ENCODE measurements at places on chromosomes 13 and 19.

DNA sequence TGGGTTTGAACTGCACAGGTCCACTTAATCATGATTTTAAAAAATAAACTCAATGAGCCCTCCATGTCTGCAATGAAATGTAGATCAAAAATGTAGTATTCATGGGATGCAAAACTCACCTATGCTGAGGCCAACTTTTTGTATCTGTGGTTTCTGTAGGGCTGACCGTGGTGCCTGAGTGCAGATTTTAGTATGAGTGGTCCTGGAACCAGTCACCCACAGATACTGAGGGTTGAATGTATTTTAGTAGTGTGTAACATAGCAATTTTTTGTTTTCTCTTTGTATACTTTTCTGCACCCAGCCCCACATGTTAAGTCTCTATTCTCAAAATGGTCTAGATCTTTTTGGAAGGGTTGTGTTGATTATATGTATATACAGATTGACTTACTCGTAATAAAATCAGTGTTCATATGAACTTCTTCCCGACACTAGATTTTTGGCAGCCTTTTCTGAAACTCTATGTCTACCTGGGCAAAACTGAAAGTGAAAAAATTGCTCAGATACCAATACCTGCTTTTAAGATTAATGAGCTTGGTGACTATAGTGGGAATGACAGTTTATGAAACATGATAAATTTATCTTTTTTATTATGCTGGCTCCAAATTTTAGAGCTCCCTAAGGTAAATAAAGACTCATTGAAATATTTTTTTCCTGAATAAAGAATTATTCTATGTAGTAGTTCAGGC, 51.6 kb downstream of the DNAJC15 start:
- no peak for DNase-seq

DNA sequence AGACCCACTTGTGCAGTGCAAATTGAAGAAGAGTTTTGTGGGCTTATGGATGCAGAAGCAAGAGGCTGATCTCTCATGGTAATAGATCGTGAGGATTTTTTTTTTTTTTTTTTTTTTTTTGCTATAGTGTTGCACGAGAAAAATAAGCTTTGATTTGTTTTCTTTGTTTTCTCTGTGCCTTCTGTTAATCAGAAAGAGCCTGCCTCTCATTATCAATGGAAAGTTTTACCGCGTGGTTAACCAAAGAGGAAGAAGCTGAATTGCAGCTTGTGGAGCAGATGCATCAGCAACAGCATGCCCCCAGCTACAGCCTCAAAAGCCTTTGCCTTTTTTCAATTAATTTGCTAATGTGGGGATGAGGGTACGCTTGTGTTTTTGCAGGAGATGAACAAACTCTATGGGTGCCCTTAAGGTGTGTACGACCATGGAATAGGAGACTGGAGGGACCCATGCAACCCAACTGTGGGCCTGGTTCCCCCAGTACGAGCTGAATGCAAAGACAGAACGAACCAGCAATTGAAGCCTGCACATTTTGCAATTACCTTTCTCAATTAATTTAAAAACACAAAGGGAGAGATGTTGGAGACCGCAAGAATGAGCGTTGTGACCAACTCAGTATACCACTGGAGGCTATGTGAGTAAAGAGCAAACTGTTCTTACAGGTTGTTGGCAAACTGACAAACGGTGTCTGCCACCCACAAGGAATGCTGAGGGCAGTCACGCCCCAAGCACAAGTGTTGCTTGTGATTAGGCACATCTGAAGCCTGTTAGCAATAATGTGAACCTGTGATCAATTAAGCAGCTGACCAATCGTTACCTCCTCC, 58.6 kb upstream of the SPRY2 start:
- no peak for DNase-seq

DNA sequence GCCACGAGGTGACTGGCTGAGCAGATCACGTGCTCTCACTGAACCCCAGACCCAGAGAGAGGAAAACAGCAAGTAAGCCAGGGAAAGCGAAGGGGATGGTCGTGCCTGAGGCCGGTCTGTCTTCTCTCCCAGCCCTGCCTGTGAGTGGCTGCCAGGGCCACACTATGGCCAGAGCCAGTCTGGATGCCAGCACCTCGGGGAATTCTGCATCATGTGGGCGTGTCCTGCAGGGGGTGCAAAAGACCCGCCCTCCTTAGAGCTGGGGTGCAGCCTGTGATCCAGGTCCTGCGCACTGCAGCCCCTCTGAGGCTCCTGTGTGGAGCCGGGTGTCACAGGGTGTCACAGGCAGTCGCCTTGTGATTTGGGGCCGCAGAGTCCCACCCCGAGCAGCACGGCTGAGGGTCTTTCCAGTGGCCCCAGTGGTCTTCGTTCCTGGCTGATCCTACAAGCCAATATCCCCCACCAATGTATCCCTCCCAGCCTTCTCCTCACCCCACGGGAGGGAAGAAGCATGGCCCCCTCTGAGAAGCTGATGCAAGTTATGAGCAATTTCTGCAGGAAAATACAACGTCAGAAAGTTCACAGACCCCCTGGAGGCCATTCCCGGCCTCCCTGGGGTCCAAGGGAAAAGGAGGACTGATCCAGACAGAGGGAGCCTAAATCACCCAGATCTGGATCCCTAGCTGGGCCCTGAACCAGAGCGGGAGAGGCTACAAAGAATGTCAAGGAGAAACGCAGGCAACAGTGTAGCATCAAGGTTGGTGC, 7.7 kb downstream of the PPP1R12C start:
- no peak for DNase-seq

- DNase-seq, result no peak
Measured at GRCh38 chr19:38944981-38945506, 14.3 kb downstream of the MRPS12 start.

DNA sequence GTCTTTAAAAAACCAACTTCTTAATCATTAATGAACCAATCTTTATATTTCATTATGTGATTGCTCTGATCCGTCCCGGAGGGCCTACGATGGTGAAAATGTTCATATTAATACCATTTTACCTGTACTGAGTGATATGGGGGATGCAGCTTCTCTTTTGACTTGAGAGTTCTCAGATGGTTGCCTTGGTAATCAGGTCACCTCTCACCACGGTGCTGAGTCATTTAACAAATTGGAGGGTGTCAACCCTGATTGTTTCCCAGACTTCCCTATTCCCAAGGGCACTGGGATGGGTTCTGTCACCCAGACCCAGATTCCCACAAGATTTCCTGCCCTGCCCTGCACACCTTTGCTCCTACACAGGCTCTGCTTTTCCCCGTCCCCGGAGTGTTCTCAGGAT, 128.5 kb upstream of the TMTC4 start:
- DNase-seq, result no peak

DNA sequence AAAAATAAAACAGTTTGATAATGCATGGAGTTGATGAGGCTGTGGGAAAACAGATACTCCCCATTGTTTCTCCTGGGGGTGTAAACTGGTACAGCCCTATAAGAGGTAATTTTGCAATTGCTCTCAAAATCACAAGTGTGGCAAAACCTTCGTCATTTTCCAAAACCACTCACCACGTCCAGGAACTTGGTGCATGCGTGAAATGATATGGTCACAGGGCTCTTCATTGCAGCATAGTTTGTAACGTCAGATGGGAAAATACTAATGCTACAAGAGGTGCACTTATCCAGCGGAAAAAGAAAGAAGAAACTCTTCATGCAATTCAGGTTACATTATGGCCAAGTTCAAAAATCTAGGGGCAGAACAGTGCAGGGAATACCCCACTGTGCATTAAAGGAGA, 11.9 kb upstream of the PLAUR start:
- DNase-seq, result no peak

DNA sequence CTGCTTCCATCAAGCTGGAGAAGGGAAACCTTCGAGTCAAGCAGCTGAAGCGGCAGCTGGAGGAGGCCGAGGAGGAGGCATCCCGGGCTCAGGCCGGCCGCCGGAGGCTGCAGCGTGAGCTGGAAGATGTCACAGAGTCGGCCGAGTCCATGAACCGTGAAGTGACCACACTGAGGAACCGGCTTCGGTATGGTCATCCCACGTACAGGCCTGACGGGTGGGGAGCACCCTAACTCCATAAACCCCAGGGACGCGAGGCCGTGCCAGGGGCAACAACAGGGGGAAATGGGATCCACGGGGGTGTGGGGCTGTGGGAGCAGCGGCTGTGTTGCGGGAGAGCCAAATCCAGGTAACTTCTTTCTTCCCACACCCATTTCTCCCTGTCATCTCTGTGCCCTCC, 20.2 kb downstream of the KCNC3 start:
- DNase-seq, result no peak

DNA sequence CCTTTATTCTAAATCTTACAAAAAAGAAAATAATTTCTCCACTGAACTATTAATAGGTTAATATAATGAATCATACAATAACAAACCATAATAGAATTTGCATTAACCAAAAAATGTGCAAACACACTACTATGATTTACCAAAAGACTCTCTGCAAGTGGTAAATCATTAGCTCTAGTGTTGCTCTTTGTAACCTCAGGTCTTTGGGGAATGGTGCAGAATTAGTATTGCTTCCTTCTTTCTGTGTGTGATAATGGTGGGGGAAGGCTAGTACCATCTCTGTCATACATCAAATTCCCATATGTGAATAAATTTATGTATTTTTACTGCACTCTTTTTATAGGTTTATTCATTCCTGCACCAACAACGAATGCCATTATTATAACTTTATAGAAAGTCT, 105.1 kb downstream of the COG6 start:
- DNase-seq, result no peak

DNA sequence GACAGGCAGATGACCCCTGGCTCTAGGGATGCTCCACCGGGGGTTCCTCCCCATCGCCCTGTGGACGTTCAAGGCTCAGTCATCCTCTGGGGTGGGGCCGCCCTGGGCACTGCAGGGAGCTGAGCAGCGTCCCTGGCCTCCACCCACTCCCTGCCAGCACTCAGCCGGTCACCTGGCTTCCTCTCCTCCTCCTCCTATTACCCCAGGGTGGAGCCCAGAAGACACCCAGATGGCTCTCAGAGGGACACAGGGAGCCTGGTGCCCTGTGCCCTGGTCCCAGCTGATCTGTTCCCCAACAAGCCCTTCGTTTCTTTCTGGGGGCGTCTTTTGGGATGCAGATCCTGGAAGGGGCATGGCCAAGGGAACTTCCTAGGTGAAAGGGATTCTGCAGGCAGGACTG, 3.7 kb upstream of the MKNK2 start:
- no peak for DNase-seq

- DNase-seq, result no peak
Measured at GRCh38 chr19:8429044-8429443, 15.7 kb upstream of the HNRNPM start.

DNA sequence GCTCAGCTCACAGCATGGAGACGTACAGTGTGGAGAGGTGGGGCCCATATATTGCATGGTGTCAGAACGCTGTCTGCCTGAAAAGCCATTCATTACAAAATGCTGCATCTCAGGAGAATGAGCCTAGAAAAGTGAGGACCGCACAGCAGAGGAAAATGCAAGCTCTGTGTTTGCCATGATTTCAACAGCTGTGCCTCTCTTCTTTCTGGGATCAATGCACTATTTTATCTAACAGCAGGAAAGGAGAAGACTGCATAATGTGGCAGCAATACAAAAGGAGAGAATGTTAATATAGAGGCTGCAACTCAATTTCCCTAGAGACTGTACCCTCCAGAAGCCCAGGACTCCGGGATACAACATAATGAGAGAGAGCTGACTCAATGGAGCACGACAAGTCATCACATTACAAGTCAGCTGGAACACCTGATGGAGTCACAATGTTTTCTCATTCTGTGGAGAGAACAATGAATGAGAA, 368.0 kb downstream of the FGF14 start:
- DNase-seq, result no peak

All from GM13977 (cell line).